Lung (tissue), 17 donors: ENCODE measurements at places on chromosomes 3 and 15. TPM values are rescaled to one million over a fixed set of nuclear protein-coding genes. Genes with fewer than 3 reads are reported as not detected.

DNA sequence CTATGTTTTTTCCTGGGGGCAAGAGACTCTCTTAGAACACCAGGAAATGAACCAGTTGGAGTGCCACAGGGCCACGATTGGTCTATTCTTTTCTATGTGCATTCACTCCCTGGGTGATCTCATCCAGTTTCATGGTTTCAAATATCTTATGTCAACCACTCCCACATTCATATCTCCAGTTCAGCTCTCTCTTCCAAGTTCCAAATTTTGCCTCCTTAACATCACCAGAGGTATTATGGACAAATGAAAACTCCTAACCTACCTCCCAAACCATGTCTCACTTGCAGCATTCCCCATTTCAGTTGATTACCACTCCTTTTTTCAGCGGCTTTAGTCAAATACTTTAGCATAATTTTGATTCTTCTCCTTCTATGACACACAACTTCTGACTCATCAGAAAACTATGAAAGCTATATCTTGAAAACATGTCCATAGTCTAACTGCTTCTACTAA, 203.1 kb upstream of the SEMA6D start:
- no peak for DNase-seq

GRCh38 chr3:113039546-113039945, 48.8 kb downstream of the GTPBP8 start:
- DNase-seq: no peak

DNA sequence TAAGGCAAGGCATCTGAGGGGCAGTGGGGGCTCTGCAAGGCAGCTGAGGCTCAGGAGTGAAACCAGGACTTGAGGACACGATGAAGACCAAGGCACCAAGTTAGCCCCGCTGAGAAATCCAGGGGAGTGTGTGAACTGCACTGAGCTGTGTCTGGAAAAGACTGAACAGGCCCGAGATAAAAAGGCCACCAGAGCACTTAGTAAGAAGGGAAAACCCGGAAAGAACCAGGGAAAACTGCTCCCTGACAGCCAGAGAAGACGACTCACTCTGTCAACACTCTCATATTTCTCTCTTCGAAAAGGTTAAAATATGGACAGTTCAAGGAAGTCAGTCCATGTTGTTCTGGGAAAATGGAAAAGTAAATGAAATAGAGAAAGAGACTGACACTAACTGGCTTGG, 109.0 kb downstream of the SEC22A start:
- no peak for DNase-seq

DNA sequence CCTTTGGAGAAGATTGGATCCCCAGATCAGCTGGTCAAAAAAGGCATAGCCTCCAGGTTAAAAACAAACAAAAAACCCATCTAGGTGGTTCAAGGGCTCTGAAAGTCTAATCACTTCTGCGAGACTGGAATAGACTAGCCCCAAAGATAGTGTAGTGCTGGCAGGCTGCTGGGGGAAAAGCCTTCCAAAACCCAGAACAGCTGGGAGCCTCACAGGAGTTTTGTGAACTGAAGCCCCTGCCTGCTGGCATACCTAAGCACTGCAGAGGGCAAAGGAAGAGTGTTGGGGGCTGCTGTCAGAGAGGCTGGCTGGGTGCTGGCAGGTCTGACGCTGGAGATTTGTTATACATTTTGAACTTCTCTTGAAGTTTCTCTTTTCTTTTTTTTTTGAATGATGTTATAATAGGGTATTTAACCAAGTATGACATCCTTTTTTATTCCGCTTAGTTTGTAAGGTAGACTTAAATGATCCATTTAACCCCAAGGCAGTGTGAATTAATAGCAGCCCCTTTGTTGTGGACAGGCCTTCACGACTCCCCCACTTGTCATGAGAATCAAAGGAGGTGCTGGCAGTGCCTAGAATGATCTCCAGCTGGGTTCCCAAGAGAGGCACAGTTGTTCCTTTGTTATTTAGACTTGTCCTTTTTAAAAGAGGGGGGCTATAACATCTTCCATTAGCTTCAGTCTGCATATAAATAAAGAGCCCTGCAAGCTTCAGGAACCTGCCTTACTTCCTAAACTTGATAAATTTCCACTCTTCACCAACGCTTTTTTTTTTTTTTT, 53.9 kb downstream of the CRTC3 start:
- no peak for DNase-seq

DNA sequence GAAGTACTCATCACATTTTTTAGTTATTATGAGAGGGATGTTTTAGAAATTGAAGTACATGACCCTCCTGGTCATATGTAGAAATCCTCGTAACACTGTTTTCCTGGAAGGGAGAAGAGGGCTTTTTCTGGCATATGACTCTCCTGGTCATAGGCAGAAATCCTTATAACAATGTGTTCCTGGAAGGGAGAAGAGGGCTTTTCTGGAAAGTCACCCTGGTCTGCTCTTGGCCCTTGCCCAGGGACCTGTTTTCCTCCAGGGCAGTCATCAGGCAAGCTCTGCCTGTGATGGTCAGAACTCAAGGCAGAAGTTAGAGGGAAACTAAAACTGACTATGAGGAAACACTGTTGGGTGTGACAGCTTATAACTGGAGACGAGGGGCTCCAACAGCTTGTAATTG, 27.7 kb downstream of the LAMP3 start:
- no peak for DNase-seq

DNA sequence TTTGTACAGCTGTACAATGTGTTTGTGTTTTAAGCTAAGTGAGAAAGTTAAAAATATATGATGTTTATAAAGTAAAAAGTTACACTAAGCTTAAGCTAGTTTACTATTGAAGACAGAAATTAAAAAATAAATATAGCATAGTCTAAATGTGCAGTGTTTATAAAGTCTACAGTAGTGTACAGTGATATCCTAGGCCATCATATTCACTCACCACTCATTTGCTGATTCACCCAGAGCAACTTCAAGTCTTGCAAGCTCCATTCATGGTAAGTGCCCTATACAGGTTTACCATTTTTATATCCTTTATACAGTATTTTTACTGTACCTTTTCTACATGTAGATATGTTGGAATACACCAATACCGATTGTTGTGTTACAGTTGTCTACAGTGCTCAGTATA, 553.2 kb upstream of the TBL1XR1 start:
- no peak for DNase-seq

GRCh38 chr15:69604072-69604411, 151.4 kb downstream of the RPLP1 start:
- no peak for DNase-seq

DNA sequence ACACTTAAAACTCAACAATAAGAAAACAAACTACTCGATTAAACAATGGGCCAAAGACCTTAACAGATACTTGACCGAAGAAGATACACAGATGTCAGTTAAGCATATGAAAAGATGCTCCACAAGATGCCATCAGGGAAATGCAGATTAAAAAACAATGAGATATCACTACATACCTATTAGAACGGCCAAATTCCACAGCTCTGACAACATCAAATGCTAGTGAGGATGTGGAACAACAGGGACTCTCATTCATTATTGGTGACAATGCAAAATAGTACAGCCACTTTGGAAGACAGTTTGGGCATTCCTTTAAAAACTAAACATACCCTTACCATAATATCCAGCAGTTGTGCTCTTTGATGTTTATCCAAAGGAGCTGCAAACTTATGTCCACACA, 59.1 kb upstream of the UBE3A start:
- DNase-seq: no peak

DNA sequence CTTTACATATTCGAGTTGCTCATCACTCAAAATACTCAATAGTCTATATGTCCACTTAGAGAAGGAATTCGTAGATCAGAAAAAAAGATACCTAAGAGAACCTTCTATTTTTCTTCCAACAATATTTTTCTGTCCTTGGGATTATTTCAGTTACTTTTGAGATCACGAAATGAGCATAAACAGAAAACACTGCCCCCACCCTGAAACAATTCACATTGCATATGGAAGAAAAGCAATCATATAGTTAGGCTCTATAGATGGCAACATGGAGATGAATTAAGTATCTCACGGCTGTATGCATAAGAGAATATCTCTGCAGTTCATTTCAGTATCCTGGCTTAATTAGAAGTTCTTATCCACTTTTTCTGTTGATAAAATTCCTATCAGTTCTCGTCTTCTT, 391.1 kb downstream of the FGF12 start:
- no peak for DNase-seq

DNA sequence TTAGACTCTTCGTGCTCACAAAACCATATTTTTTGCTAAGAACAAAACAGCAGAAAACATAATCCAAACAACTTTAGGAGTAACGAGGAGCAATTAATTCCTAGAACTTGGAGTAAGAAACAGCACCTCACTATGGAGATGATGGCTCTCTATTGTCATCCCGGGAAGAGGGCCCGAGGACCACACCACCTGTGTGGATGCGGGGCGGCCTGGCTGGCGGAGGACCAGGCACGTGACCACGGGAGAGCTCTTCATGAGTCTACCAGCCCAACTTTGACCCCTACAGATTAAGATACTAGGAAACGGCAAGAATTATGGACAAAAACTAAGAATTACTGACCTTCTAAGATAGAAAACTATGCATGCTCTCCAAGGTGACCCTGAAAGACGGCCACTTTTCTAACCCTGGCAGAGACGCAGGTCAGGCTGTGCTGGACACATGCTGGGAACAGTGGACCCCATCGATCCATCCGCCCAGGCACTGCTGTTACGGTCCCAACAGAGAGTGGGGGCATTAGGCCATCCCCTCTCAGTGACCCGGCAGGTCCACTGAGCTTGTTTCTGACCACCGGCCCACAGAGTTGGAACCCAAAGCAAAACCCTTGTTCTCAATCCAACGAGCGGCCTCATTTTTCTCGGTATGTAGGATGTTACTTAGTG, 13.1 kb upstream of the OCA2 start:
- no peak for DNase-seq

- DNase-seq: peak; percentile 68
Observed at GRCh38 chr3:179929091-179929529, 107.6 kb downstream of the PEX5L start.

DNA sequence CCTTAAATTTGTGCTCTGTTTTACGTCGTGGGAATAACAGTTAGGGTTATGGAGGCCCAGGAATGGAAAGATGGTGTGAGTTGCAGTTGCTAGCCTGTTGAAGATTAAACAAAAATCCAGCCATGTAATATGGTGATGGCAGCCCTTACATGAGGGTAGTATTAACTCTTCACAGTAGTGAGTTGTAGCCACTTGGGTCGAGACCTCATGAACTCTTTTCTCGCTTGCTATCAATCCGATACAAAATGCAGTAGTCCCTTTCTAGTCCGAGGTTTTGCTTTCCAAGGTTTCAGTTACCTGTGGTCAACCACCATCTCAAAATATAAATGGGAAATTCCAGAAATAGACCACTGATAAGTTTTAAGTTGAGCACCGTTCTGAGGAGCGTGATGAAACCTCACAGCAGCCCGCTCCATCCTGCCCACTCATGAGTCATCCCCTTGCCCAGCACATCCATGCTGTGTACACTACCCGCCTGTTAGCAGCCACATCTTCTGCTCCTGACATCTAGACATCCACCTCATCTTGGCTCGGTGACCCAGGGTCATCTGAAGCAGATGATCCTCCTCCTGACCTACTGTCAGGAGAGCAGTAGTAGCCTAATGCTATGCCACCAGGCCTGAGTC, 177.9 kb downstream of the CDIN1 start:
- DNase-seq: no peak

DNA sequence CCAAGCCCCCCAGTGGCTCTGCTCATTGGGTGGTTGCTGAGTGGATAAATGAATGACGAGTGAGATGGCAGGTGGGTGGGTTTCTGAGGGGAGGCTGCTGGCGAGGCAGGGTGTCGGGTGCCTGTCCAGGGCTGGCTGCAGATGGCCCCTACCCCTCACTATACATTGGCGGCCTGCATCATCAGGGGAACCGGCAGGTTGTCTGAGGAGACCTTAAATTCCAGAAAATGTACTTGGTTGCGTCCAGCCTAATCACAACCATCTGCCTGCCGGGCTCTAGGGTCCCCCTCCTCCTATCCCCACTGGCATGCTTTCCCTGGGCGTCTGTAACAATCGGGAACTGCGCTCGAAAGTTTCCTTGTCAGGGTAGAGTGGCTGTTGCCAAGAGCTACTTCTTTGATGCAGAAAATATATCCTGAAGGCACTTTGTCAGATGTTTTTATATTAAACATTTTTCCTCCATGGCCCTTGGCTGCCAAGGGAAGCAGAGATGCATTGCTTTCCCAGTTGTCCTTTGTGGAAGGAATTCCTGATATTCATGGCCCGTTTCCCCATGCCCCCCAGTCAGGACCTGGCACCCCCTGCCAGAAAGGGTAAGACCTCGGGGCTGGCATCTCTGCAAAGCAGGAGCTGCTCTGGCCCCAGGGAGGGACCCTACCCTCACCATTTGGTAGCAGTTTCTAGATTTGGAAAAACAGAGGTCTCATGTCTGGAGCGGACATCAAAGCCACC, 22.9 kb downstream of the SMAD6 start:
- no peak for DNase-seq

DNA sequence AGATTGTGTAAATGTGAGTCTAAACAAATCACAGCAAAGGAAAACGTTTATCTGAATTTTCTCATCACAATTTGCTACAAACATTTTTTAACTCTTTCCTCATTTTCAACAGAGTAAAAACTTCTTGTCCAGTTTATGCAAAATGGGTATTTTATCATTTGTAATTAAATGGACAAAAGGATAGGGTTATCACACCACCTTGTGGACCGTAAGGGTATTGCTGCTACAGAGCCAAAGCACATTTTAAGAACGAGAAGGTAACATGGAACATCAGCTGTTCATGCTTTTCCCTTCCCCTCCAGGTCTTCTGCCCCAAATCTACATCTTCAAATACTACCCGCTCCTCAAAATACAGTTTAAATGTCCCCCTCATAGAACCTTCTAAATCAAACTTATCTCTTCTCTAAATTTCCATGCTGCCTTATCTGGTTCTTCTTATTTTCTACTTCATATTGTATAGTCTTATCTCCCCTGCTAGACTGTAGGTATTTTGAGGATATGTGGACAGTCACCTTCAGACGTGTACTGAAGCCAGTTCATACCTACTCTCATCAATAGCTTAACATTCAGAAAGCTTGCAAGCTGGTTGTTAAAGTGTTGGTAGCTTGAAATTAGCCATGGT, 12.8 kb upstream of the SETMAR start:
- DNase-seq: peak; percentile 24

DNA sequence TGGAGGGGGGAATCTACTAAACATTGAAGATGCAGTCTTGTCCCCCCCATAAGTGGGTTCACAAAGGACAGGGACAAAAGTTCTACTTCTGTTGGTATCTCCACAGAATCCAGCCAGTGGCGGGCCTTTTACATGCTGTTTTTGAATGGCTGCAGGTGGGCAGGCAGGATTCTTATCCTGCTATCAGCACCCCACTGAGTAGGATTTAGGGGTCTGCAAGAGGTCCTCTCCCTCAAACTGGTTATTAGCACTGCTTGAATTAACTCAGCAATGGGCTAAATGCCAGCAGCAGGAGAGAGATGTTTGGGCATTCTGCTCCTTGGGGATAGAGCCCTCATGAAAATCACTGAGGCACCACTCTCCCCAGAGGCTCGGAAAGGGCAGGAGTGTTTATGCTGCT, 40.3 kb downstream of the SEMA5B start:
- no peak for DNase-seq

DNAH12 gene
- total RNA-seq: 37.8 TPM

ROBO2 gene
- total RNA-seq: 72.4 TPM

CD86 gene
- 11.0 TPM for total RNA-seq

ANKRD63 gene
- total RNA-seq: not detected

GOLGA6A gene
- total RNA-seq: not detected
